ENCODE measurements at places on chromosomes 4 and X.

GRCh38 chr4:90495211-90495610 is 368.0 kb downstream of the CCSER1 start:
- DNase-seq: no peak

DNA sequence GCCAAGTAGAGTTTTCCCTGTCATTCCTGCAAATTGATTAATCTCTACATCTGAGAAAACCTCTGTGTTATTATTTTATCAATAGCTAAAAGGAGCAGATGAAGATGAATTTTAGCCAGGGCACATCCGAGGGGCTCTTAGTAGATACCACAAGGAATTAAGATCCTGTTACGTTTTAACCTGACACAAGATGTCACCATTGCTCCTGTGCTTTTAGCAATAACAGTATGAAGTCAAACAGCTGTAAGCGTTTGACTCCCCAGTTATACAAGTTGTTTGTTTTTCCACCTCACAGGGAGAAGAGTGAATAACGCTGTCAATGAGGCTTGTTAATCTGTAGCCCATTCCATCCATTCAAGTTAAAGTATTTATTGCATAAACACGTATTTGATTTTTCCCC is 76.0 kb upstream of the AP1S2 start:
- DNase-seq: no peak

- DNase-seq: no peak
Measured at GRCh38 chr4:98521486-98521885, 136.9 kb downstream of the TSPAN5 start.

- DNase-seq: no peak
Measured at GRCh38 chr4:100190643-100191600, 654 bp upstream of the DDIT4L start.

GRCh38 chr4:93384887-93385286 is 443.7 kb upstream of the ATOH1 start:
- DNase-seq: no peak

- no peak for DNase-seq
Measured at GRCh38 chr4:185817403-185817818, 5.4 kb upstream of the SORBS2 start.

DNA sequence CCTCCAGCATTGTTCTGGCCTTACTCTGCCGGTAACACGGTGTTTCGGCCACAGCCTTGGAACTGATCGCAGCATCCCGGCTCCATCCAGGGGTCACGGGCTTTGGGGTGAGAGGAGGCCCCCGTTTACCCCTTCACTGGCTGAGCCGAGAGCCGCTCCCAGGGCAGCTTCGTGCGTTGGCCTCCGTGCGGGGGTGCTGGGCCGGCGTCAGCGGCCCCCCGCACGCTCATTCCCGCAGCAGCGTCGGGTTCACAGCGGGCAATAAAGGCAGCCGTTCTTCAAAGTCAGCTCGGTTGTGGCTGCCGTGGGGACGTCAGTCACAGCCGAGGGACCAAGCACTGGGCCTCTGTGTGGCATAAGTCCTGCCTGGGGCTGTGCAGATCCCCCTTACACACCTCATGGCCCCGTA is 25.3 kb upstream of the PLCXD1 start:
- no peak for DNase-seq

DNA sequence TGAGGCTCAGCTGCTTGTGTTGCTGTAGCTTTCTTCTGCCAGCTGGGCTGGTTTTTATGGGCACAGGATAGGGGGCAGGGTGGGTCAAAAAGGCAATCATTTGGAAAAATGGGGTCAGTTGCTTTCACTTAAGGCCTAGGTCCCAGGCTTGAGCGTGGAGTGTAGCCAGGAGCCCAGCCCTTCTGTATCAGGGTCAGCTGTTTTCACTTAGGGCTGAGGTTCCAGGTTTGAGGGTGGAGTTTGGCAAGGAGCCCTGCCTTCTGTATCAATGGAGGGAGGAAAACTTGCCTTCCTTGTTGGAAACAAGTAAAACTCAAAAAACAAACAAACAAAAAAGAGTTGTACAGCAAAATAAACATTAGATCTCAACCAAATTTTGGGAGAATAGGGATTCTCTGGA is 37.0 kb upstream of the UGT8 start:
- no peak for DNase-seq

- DNase-seq: no peak
Measured at GRCh38 chr4:4420421-4420820, 33.5 kb downstream of the NSG1 start.

GRCh38 chr4:48295116-48295515 is 25.5 kb upstream of the TEC start:
- DNase-seq: no peak

DNA sequence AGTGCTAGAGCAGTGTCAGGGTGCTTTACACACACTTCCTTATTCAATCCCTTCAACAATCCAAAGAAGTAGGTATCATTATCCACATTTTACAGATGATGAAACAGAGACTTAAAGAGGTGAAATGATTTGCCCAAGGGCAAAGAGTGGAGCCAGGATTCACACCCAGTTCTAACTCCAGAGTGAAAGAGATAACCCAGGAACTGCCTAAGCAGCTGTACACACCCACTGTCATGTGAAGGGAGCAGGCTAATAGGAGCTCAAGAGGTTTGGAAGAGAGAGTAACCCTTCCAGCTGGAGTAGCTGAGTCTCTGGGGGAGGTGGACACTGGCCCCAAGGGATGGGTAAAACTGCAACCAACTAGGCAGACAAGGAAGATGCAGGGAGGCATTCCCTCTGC is 92.5 kb downstream of the FBXL5 start:
- no peak for DNase-seq

DNA sequence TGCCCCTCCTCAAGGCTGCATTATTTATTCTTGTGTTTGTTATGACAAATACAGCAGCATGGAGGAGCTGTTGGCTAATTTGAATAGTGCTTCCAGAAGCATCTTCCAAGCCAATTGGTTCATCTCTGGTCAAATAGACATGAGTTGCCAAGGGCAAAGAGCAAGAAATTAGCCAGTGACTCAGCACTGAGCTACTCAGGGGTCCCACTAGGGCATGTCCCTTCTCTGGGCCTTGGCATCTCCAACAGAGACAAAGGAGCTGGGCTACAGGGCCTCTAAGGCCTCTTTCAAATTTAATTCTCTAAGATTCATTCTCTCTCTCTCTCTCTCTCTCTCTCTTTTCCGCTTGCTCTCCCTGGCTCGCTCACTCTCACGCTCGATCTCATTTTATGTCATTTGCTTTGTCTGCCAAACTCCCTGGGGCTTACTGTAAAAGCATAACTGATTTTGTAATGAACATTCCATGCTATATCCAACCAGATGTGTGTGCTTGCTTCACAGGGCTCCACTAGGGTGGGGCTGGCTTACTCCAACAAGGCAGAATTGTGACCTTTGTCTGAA is 86.7 kb upstream of the MAGEA4 start:
- no peak for DNase-seq

GRCh38 chrX:37474478-37474877 is 97.0 kb upstream of the LANCL3 start:
- DNase-seq: no peak

- DNase-seq: peak; percentile 41
Measured at GRCh38 chr4:158906073-158906472, 137.2 kb downstream of the FNIP2 start.

GRCh38 chr4:40418430-40419230 is 83.5 kb downstream of the CHRNA9 start:
- no peak for DNase-seq

DNA sequence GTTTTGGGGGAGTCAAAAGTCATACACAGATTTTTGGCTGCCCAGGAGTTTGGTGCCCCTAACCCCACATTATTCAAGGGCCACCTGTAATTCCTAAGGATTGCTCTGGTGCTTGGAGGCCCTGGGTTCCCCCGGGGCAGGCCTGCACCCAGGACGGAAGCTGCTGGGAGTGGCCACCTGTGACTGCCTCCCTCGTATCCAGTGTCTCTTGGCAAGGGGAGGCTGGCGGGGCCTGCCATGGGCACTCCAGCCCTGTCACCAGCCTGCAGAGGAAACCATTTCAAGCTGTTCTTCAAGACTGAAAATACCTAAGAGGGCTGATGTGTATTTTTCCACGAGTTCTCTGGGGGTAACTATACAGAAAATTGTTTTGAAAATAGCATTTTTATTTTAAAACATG is 24.5 kb upstream of the GPR78 start:
- DNase-seq: no peak

- no peak for DNase-seq
Measured at GRCh38 chr4:72375073-72375736, 193.8 kb downstream of the ADAMTS3 start.

DNA sequence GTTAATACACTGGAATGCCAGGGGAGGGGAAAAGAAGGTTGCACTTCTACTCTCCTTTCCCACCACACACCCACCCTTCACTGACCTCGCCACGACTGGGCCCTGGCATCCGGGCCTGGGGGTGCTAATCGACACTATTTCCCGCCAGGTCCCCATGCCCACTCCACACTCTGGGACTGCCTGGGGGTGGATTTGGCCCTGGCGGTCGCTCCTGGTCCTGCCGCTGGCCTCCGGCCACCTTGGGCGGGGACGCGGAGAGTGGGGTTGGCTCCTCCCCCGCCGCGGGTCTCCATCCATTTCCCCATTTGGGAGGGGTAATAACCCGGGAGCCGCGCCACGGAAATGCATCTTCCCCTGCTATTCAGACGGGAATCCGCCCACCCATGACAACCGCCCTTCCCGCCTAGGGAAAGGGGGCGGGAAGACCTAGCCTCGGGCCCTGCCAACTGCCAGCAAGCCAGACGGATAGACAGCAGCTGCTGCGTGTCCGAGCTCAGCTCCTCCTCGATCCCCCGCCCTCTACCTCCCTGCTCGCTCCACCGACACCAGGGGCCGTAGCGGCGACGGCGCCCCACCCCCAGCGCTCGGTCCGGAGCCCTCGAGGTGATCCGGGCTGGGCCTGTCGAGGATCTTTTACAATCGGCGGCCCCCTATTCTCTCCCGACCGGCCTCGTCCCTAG is 78.1 kb downstream of the RLIM start:
- DNase-seq: peak; percentile 9

DNA sequence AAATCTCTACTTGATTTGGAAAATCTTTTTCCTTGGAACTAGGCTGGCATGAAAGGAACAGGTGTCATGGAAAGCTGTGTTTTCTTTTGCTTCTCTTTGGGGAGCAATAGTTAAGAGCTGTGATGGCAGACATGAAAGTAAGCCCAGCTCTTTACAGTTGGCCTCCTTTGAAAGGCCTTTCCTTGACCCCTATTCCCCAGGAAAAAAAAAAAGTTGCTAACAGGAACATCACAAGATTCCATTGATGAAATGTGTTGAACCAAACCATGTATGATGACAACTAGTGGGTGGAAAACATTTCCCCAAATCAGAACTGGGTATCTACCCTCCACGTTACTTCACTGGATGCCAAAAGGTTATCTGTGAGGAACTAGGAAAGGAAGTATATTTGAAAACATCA is 190.7 kb upstream of the RPL34 start:
- no peak for DNase-seq

GRCh38 chr4:113823291-113823659 is 61.7 kb upstream of the CAMK2D start:
- DNase-seq: no peak

- no peak for DNase-seq
Measured at GRCh38 chrX:6777238-6778002, 242.5 kb upstream of the VCX3A start.

- DNase-seq: no peak
Measured at GRCh38 chr4:151865744-151866591, 105.2 kb upstream of the GATB start.

DNA sequence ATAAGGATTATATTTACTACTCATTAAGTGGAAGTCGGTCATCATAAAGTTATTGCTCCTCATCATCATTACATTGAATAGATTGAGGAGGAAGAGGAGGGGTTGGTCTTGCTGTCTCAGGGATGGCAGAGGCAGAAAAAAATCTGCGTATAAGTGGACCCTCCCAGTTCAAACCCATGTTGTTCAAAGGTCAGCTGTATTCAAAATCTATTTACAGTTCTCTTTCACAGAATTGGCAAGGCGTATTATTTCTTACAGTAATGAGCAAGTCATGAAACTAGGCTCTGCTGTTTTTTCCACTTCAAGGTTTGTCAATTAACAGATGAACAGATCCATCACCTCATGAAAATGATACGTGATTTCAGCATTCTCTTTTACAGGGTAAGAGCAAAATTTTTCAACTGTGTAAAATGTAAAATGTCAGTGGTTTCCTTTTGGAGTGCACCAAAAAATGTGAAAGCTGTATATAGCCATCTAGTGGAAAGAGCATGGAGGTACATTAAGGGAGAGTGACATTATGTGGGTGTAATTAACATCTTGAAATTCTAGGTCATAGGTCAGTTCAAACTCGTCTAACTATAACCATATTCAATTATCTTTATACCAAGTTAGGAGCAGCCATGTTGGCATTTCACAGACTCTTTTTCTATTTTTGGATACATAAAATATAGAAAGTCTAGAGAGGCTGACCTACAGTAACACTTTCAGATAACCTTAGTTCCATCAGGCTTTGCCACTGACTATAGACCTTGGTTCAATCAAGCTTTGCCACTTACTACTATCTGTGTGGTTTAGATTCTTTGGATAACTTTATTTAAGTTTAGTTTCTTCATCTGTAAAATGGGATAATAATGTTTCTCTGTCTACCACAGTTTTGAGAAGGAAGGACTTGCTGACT is 30.1 kb downstream of the NEIL3 start:
- DNase-seq: peak; percentile 33

GRCh38 chr4:110854021-110854678 is 231.3 kb upstream of the PITX2 start:
- DNase-seq: no peak

DNA sequence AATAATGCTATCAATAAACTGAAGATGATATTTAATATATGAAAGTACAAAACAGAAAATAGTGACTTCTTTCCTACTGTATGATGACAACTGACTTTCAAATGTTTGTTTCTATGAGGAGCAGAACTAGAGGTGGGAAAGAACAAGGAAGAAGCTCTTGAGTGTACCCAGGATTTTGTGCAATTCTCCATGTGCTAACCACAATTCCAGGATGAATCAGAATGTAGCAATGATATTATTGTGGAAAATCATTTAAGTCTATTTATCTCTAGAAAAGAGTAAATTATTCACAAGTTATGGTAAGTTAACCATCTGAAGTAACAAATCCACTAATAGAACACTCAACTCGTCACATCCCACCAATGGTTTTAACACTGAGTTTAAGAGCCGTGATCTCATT is 324.1 kb upstream of the EMCN start:
- DNase-seq: no peak

DNA sequence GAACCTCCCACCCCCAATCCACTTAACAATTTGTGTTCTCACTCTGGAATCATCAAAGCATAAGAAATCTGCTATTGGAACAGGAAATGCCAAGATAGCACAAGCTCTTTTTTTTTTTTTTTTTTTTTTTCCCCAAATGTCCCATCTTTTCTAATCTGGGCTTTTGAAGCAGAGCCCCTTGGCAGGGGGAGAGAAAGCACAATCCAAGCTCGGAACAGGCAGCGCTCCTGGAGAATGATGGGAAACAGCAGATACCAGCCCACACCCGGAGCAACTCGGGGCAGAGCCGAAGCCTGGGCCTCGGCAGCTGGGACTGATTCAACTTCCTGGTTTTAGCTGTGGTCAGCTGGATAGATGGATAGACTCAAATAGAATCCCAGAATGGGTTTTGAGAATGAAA is 235.1 kb downstream of the QDPR start:
- no peak for DNase-seq

DNA sequence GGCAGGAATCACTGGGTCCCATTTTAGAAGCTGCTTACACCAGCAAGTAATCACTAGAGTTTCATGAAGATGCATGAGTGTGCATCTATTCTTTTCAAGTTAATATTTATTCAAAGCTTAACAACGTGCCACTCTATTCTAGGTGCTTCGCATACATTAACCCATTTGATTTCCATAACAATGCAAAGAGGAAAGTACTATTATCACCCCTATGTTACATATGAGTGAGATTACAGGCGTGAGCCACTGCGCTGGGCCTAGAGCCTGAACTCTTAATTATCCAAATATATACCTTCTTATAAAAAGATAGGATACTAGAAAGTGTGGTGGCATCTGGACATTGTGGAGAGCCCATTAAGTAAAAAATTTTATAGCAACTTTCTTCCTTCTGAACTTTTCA is 65.4 kb downstream of the CXCL13 start:
- no peak for DNase-seq
